ENCODE measurements at places on chromosomes 3 and 15.

- DNase-seq: no peak
Measured at GRCh38 chr15:78304216-78305066, 5.0 kb upstream of the SKIC8 start.

DNA sequence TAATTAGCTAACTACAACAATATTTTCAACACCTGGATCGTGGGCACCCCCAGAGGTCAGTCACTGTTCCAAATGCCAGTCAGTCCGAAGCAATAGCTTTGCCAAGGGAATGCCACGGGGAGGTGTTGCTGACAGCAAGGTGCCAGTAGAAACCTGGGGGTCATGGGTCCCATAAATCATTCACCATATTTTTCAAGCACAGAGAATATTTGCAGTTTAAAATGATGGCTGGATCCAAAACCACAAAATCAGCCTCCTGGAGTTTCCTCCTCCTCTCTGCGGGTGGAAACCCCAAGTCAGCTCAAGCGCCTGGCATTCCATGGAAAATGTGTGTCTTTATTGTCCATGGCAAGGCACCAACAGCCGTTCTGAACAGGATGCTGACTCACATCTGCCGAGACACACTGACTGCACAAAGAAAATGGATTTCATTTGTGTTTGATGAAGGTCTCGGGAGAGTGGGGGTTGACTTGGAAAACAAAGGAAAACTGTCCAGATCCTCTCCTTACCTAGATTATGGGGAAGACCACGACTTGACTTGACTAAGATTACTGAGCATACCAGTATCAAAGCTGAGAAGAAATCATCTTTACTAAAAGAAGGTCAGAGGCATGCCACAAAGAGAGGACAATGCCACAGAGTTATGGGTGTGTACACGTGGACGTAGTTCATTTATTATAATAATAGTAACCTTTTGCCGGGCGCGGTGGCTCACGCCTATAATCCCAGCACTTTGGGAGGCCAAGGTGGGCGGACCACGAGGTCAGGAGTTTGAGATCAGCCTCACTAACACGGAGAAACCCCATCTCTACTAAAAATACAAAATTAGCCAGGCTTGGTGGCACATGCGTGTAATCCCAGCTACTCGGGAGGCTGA lies 26.4 kb downstream of the ANXA2 start:
- no peak for DNase-seq

GRCh38 chr3:111917300-111917699 lies 58.2 kb downstream of the PHLDB2 start:
- DNase-seq: no peak

DNA sequence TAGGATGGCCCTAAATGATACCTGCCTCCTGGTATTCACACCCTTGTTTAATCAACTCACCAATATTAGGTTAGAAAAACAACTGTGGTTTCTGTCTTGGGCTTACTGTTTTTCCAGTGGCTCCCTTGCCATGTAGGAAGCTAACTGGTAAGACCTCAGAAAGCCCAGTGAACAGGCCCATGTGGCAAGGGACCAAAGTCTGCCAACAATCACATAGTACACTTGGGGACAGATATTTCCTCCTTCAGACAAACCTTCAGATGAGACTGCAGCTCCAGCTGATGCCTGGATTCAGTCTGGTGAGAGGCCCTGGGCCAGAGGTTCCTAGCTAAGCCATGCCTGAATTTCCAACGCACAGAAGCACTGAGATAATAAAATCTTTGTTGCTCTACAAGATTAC lies 96.1 kb downstream of the GSK3B start:
- DNase-seq: no peak

- no peak for DNase-seq
Measured at GRCh38 chr3:195595785-195596531, 12.2 kb upstream of the APOD start.

GRCh38 chr15:49946681-49947080 lies 172.4 kb downstream of the ATP8B4 start:
- DNase-seq: no peak

- DNase-seq: no peak
Measured at GRCh38 chr15:45099549-45100165, 14.3 kb downstream of the DUOX2 start.

GRCh38 chr15:62972814-62973213 lies 69.7 kb upstream of the TPM1 start:
- DNase-seq: no peak

GRCh38 chr3:105865016-105865623 lies 3.7 kb downstream of the CBLB start:
- DNase-seq: no peak

GRCh38 chr3:11562277-11562881 lies 81.3 kb downstream of the VGLL4 start:
- DNase-seq: no peak

- no peak for DNase-seq
Measured at GRCh38 chr3:45753095-45753494, 43.2 kb downstream of the SLC6A20 start.

DNA sequence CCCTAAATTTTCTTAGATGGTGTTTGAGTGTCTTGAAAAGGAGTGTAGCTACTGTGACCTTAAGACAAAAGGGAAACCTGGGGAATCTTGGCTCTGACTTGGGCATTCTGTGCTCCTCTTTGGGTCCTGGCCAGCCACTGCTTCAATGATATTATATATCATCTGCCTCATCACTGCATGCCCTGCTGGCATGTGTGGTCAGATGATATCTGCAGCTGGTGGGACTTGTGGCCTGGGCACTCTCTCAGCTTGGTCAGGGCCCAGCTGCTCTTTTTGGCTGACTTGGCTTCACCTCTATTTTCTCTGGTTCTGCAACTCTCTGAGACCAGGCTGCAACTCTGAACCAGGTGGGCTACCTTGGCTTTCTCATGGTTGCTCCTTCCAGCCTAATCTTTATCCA lies 446.1 kb upstream of the RARB start:
- no peak for DNase-seq

- no peak for DNase-seq
Measured at GRCh38 chr3:156632601-156633000, 41.8 kb upstream of the TIPARP start.

- no peak for DNase-seq
Measured at GRCh38 chr3:123834631-123835030, 49.5 kb downstream of the MYLK start.

DNA sequence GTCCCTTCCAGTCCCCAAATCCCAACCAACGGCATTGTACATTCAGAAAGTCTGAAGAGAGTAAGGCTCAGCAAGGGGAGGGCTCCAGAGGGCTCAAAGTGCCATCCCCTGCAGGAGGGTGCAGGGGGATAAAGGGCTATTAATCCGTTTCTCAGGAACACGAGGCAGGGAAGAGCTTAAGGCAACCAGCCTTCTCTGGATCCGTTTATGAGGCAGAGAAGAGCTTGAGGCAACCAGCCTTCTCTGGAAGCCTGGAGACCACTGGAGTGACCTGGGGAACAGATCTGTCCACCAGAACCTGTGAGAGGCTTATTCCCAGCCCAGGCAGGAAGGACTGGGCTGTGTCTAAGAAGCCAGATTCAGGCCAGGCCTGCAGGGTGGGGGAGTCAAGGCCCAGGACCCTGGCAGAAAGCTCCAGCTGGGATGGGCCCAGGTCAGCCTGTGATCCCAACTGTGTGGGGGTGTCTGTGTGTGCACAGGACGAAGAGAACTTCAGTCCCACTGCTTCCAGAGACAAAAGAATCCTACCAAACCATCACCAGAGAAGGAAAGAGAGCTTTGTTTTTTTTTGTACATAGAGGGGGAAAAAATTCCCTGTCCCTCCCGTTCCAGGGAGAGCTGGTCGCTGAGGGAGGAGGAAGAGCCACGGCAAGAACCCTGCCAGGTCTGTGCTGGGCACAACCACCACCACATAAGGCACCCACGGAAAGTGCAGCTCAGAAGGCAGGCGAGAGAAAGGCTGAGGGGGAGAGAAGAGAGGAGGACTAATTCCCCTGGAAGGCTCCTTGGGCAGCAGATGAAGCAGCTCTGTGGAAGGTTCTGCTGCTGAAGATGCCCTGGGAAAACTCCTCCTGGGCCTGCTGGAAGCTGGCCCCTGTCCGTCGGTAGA lies 1.6 kb upstream of the ULK3 start:
- DNase-seq: no peak

DNA sequence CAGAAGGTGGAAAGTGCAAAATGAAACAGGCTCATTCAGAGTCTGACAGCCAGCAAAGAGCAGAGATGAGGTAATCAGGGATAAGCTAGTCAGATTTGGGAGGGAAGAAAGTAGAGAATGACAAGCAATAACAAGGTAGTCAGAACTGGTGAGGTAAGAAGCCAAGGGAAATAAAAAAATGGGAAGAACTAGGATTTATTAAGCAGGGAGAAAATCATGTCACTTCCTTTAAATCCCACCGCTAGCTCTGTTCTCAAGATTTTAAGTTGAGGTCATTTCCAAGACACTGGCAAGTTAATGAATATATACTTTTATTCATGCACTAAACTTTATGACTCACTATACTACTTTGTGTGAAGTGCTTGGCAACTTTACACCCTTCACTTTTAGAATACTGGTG lies 1106.8 kb downstream of the IGSF11 start:
- no peak for DNase-seq

GRCh38 chr15:44023176-44023575 lies 171.9 kb downstream of the FRMD5 start:
- no peak for DNase-seq

GRCh38 chr3:74739242-74739641 lies 124.8 kb upstream of the CNTN3 start:
- no peak for DNase-seq

DNA sequence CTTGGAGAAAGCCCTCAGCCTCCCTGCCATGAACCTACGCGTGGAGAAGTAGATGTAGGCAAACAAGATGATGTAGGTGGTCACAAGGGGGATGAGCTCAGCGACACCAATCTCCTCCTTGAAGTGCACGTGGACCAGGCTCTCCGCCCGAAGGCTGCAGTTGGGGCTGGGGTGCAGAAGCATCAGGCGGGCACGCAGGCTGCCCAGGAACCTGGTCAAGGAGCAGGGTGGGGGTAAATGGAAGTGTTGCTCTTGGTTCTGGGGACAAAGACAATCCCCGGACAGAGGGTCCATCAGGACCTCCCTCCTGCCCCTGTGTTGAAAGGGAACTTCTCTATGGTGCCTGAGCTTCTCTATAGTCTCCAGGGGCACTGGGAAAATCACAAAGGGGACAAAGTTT lies 45.1 kb downstream of the PTPN23 start:
- DNase-seq: no peak

- no peak for DNase-seq
Measured at GRCh38 chr3:99780749-99781148, 36.9 kb upstream of the CMSS1 start.

DNA sequence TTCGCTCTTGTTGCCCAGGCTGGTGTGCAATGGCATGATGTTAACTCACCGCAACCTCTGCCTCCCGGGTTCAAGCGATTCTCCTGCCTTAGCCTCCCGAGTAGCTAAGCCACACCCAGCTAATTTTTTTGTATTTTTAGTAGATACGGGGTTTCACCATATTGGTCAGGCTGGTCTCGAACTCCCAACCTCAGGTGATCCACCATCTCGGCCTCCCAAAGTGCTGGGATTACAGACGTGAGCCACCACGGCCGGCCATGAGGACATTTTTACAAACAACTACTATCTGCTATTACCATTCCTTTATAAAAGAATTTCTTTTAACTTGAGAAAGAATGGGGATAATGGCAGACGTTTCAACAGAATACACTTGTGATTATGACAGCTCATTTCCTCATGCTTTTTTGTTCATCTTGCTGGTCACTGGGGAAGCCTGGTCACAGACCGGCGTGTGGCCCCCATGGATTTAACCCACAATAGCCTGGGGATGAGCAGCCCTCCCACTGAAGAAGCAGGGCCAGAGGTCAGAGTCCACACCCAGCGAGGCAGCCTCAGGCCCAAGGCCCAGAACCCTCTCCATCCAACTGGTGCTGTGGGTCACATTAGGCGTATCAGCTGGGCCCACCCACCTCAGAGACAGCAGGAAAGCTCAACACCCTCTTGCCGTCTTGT lies 112.0 kb downstream of the LIPC start:
- DNase-seq: no peak

GRCh38 chr3:146781059-146781458 lies 175.9 kb upstream of the PLSCR5 start:
- DNase-seq: no peak

DNA sequence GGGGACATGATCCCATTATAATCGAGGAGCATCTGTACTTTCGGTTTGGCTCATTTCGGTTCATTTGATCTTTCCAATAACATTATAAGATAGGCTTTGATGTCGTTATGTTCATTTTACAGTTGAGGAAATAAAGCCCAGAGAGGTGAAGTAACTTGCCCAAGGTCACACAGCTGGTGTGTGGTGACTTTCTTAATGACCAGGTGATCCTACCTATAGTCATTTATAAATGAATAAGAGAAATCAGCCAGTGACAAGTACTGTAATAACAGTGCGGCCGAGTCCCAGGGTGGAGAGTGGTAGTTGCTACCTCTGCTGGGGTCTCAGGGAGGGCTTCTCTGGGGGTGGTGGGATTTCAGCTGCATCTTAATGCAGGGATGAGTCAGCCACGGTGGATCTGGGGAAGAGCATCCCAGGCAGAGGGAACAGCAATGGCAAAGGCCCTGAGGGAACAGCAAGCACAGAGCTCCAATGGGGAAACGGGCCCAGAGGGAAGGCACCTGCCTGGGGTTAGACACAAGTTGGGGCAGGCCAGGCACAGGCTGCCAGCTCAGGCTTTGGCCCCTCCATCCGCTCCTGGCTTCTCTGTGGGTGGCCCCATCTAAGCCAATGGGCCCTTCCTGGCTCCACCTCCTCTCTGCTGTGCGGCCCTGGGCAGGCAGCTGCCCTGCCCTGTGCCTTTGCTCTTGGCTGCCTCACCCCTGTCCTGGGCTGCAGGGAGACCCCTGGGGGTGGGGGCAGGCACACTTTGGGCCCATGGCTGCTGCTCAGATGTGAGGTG lies 1.1 kb upstream of the FBLN2 start:
- no peak for DNase-seq

- DNase-seq: no peak
Measured at GRCh38 chr3:60025096-60026050, 975.5 kb upstream of the CFAP20DC start.

GRCh38 chr3:121786485-121786884 lies 36.9 kb upstream of the GOLGB1 start:
- no peak for DNase-seq

GRCh38 chr15:40038275-40038637 lies 725 bp downstream of the SRP14 start:
- no peak for DNase-seq

GRCh38 chr3:128188956-128189355 lies 35.7 kb downstream of the EEFSEC start:
- no peak for DNase-seq

DNA sequence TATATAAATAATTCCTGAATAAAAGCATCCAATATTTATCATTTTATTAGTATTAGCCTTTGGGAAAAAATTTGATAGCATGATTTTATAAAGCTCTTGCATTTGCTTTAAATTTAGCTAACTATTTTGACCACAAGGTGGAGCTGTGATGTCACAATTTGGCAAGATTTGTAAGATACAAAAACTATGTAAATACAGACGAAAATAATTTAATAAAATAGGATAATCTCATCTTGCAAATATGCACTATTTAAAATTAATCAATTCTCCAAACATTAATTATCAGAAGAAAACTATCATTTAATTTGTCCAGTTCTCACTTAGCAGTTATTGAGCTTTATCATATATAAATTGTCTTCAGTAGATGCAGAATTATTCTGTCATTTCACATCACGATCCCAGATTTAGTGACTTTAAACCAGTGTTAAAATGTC lies 95.4 kb downstream of the PLOD2 start:
- no peak for DNase-seq

GRCh38 chr15:86654501-86654900 lies 574.8 kb downstream of the AGBL1 start:
- DNase-seq: no peak

- DNase-seq: no peak
Measured at GRCh38 chr3:125683067-125683829, 88.0 kb upstream of the OSBPL11 start.
